Spleen (tissue), 13 donors: ENCODE measurements at places on chromosomes 7 and 10. TPM values are rescaled to one million over a fixed set of nuclear protein-coding genes. Genes with fewer than 3 reads are reported as not detected.

The HOXA6 gene
- total RNA-seq = 2.0 TPM

DNA sequence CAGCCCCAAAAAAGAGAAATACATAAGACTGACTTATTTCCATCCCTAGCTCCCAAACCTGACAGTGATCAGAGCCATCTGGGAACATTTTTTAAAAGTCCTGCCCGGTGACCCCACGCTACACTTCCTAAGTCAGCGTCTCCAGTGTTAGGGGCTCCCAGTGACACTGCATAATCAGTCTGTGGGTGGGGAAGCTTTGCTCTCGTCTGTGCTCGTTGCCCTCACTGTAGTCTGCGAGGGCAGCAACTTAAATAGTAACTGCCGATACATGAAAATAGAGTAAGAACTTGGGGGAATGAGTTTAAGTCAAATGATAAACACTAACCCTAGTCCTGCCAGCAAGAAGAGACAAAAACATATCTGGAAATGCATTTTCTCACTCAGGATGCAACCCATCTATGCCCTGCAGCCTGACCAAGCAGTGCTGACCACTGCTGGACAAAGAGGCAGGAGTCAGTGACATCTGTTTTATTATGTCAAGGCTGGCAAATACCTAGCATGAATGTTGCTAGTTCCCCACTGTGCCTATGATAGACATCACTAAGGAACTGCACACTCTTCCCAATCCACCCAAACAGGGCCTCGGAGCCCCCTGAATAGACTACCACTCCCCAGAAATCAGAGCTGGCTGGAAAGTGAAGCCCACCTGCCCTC, 18.7 kb downstream of the ERCC6 start:
- H3K27ac ChIP-seq = no peak overlapping the region
- no peak overlapping the region for H3K4me3 ChIP-seq
- DNase-seq = no peak
- no peaks in the 10 kb centered on the region for H3K27me3 ChIP-seq
- H3K4me1 ChIP-seq = no peaks in the 10 kb centered on the region

DNA sequence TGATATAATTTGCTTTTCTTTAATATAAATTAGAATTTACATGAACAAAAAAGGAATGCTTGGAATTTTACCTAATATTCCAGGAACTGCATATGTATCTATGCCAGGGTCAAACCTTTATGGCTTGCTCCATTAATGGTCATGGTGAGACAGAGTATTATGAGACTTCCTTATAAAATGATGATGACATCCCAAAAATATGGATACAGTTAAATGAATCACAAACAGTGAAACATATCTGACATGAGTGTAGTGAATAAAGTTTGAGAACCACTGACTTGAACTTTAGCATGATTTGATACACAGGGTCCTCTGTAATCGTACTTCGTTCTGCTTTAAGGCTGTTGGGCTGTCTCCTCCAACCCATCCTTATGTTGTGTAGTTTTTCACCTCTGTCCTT, 51.8 kb downstream of the MARCHF5 start:
- no peak for DNase-seq
- no peak overlapping the region for H3K27ac ChIP-seq
- peaks cover 13% of the 10 kb centered on the region for H3K36me3 ChIP-seq
- H3K4me1 ChIP-seq = no peaks in the 10 kb centered on the region
- H3K4me3 ChIP-seq = no peak overlapping the region

The CPEB3 gene
- total RNA-seq = 9.7 TPM

DNA sequence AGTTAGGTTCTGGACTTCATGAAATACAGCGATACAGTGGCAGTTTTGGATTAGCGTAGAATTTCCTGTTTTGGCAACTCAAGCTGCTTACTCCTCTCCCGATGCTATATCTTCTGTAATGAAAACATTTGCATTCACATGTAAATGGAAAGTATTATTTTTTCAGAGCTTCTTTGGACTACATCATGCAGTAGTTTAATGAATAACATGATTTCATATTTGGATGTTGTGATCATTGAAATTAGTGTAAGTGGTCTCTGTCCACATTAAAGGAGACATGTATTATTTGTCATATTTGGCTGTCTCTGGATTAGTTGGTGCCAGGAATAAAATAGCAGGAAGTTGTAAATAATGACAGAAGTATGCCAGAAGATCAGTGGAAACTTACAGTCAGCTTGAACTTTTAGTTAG, 331.6 kb downstream of the GFRA1 start:
- DNase-seq = no peak
- no peak overlapping the region for H3K4me3 ChIP-seq
- no peaks in the 10 kb centered on the region for H3K36me3 ChIP-seq
- no peaks in the 10 kb centered on the region for H3K27me3 ChIP-seq

The FKBP9 gene
- 53.4 TPM for total RNA-seq

The CDC123 gene
- total RNA-seq = 93.8 TPM

DNA sequence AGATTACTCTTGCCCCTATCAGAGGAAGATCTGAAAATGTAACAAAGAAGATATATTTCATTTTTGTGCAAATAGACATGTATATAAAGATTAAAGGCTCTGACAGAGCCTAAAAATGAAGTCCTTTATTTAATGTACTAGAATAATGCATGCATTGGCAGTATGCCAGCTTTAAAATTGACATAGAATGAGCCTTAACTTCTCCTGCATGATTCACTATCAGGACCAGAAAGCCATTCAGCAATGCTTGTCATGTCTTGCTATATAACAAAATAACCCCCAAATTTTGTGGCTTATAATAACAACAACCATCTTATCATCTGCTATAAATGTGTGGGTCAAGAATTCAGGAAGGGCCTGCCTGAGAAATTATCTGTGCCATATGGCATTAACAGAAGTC, 411.9 kb downstream of the GRM8 start:
- no peak overlapping the region for H3K27ac ChIP-seq
- no peak for DNase-seq
- no peak overlapping the region for H3K4me3 ChIP-seq
- H3K27me3 ChIP-seq = no peaks in the 10 kb centered on the region
- no peaks in the 10 kb centered on the region for H3K36me3 ChIP-seq

The RPEL1 gene
- total RNA-seq = not detected

GRCh38 chr7:135205850-135206249, 5.5 kb downstream of the WDR91 start:
- H3K4me3 ChIP-seq = no peak overlapping the region
- H3K27me3 ChIP-seq = no peaks in the 10 kb centered on the region
- no peak overlapping the region for H3K27ac ChIP-seq

GRCh38 chr10:8418631-8419030, 364.1 kb downstream of the GATA3 start:
- H3K27me3 ChIP-seq = no peaks in the 10 kb centered on the region
- no peaks in the 10 kb centered on the region for H3K36me3 ChIP-seq
- no peak overlapping the region for H3K27ac ChIP-seq
- no peak for DNase-seq
- H3K4me1 ChIP-seq = no peaks in the 10 kb centered on the region

- H3K4me1 ChIP-seq = no peaks in the 10 kb centered on the region
- H3K4me3 ChIP-seq = no peak overlapping the region
- DNase-seq = no peak
- no peaks in the 10 kb centered on the region for H3K36me3 ChIP-seq
Observed at GRCh38 chr7:105958012-105958411, 5.1 kb upstream of the CDHR3 start.

DNA sequence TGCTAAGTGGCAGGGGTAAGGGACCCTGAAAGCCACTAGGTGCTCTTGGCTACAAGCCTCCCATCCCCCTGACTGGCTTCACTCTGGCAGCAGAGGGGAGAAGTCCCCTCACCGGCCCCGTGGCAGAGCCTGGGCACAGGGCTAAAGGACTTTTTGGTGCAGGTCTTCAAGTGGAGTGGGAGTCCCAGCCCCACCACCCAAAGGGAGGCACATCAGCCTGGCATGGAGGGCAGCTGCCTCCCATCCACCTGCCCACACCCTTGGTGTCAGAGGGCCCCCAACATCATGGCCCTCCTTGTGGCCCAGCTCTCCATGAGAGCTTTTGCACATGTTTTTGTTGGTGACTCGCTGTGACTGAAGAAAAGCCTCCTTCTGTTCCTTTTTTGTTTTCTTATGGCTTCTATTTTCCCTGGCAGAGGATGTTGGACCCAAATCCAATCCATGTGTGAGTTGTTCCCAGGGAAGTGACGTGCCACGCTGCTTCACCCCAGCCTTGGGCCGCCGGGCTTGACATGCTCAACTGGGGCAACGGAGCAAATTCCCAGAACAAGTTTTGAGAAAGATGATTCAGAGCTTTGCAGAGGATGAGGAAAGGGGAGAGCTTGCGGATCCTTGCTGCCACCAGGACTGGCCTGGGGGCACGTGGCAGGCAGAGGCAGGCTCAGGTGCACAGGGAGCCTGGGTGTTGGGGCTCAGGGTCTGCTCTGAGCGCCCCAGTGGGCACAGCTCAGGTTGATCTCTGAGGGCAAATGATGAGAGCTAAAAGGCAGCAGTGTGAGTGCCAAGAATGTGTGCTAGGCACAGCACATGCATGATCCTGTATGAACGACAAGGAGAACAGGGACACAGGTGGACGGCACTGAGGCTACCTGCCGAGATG, 1.9 kb upstream of the AEBP1 start:
- H3K27me3 ChIP-seq = no peaks in the 10 kb centered on the region
- H3K36me3 ChIP-seq = no peaks in the 10 kb centered on the region
- peak; percentile 67 for DNase-seq
- peak overlapping the region; percentile 57 for H3K27ac ChIP-seq

GRCh38 chr7:70415179-70415972, 716.6 kb upstream of the GALNT17 start:
- H3K4me1 ChIP-seq = no peaks in the 10 kb centered on the region
- DNase-seq = no peak
- H3K27ac ChIP-seq = no peak overlapping the region
- no peaks in the 10 kb centered on the region for H3K27me3 ChIP-seq
- no peaks in the 10 kb centered on the region for H3K36me3 ChIP-seq
- no peak overlapping the region for H3K4me3 ChIP-seq

The TCERG1L gene
- total RNA-seq = not detected

- H3K36me3 ChIP-seq = no peaks in the 10 kb centered on the region
- no peak for DNase-seq
- H3K27ac ChIP-seq = no peak overlapping the region
Observed at GRCh38 chr10:52758406-52758805, 14.2 kb downstream of the MBL2 start.

The C10orf143 gene
- 4.5 TPM for total RNA-seq
